ENCODE measurements at places on chromosomes 12 and 14.

GRCh38 chr12:107418981-107419380 lies 266.6 kb upstream of the PWP1 start:
- no peak for DNase-seq

DNA sequence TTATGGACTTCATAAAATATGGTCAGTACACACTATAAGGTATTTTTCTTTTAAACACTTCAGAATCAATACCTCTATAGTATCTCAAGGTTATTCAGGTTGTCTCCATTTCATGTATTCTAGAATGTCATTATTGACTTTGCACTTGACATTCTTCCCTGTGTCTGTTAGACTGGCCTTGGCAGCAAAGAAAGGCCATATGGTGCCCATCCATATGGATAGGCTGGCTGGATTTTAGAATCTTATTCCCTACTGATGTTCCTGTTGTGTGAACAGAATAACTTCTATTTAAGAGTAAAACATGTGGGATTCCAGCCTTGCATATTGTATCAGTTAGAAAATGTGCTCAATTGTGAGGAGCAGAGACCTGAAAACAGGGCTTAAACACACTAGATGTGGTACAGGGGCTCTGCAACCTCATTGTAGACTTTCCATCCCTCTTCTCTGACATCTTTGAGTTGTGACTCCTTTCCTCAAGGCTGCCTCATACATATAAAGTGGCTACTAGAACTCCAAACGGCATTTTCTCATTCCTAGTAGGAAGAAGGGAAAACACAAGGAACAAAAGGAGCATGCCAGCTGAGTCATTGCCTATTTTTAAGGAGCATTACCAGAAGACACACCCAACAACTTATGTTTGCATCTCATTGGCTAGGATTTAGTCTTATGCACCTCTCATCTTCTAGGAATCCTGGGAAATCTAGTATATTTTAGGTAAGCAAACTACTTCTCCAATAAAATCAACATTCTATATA lies 221.2 kb upstream of the TMPO start:
- DNase-seq: no peak

DNA sequence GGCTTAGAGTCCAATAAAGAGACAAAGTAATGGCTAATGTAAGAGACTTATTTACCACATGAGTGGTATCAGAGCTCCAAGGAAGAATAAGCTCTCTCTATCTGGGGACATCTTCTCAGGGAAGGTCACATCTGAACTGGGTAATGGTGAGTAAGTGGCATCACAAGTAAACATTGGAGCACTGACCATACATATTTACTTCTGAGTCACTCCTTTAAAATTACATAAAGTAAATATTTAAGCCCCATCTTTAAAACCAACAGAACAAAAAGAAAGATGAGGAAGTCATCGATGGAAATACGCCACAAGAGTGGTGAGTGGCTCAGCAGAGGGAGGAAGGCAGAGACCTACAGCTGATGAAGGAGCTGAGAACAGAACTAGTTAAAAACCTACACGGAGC lies 159.9 kb downstream of the DUSP6 start:
- DNase-seq: no peak

GRCh38 chr12:108930155-108930554 lies 50.3 kb downstream of the DAO start:
- no peak for DNase-seq

DNA sequence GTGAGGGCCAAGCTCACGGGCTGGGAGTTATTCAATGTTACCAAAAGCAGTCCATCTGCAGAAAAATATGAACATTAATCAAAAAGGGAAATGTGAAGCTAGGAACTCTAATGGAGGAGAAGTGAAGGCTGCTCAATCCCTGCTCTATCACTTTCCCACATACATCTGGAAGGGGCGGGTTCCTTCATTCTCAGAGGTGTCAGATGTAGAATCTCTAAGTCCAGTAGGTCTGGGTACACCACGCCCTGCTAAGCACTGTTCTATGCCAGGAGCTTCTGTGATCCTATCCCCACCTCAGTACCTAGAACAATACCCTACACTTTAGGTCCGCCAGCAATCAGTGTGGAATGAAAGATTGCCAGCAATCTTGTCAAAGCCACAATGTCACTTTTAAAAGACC lies 37.0 kb upstream of the ANO2 start:
- no peak for DNase-seq
